ENCODE measurements at places on chromosomes 5 and 9.
A peak's percentile ranks its signal among the peaks of the same experiment; 100 is the strongest.

DNA sequence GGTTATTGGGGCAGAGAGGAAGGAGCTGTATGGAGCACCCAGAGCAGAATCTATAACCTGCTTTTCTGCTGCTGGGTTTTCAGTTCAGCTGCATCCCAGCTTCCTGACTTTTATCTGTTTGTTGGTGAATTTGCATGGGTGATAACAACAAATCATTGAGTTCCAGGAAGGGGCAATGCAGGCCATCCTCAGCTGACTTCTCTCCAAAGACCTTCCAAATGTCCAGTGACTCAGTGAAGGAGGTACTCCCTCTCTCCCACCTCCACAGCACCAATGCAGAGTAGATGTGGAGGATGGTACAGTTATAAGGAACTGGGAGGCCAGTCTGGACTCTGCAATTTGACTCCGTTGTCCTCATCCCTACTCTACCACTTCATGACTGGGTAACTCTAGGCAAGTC is 1.6 kb upstream of the TXN start:
- no peak for DNase-seq

- DNase-seq = no peak
Observed at GRCh38 chr5:88483964-88484672, 215.5 kb upstream of the TMEM161B start.

- no peak for DNase-seq
Observed at GRCh38 chr5:60161340-60161934, 267.9 kb upstream of the PDE4D start.

GRCh38 chr5:141513627-141514329 is 24.9 kb downstream of the PCDHGC5 start:
- DNase-seq = peak; percentile 80

DNA sequence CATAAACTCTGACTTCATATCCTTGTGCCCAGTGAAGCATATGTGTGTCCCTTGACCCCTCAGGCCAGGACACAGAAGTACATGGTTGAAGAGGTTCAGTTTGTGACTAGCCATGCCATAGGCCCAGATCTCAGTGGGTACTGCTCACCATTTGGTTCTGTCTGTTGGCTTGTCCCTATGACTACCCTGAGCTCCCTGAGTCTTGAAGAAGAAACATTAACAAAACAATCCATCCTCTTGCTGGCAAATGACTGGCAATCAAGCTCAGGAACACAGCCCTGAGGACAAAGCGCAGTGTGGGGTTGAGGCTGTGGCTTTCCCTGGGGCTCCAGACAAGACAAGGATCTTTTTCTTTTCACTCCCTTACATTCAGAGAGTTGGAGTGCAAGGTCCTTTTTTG is 46.3 kb downstream of the TNFAIP8 start:
- no peak for DNase-seq

GRCh38 chr5:16178745-16179372 is 732 bp downstream of the MARCHF11 start:
- peak; percentile 41 for DNase-seq

- no peak for DNase-seq
Observed at GRCh38 chr9:93576258-93577077, at the start of gene PHF2. Gene PHF2 (plus strand): TSS chr9:93576584. CDS start chr9:93576774, 190 bp downstream.

DNA sequence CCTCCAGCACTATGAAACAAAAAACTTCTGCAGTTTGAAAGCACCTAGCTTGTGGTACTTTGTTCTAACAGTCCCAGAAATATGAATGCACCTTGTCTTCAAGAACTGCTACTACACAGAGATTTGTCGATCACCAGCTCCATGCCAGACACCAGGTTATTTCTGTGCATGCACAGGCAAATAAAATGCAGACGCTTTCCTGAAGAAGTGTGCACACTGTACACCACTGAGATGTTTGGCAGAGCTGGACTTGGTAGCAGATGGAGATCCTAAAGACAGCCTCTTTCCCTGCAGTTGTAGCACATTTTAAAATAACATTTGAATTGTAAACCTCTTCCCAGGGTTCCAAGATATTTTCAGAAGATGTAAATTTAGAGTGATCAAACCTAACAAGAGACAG is 730.0 kb downstream of the MTRR start:
- no peak for DNase-seq

GRCh38 chr5:92694067-92694466 is 887.0 kb downstream of the NR2F1-AS1 start:
- DNase-seq = no peak

DNA sequence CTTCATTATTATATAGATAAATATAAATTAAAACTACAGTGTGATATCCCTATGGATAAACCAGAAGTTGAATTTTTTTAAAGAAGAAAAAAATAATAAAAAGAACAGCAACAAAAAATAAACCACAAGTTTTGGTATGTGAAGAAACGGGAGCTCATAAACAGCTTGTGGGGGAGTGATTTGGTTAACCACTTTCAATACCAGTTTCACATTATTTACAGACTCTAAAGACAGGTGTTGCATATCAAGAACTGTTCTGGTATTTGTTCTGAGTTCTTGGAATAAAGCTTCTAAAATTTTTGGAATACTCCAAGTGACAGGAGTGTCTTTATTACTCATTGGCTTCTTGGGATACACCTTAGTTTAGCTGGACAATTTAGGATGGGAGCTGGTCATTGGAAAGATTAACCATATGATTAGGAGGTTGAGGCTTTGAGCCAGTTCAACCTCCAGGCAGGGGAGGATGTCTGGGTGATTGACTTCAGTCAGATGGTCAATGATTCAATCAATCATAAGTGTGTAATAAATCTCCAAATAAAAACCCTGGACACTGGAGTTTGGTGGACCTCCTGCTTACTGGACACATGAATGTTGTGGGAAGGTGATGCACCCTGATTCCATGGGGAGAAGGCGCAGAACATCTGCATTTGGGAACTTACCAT is 2223.1 kb upstream of the C9orf72 start:
- DNase-seq = no peak

GRCh38 chr9:34636791-34637355 is 714 bp downstream of the SIGMAR1 start:
- DNase-seq = no peak

DNA sequence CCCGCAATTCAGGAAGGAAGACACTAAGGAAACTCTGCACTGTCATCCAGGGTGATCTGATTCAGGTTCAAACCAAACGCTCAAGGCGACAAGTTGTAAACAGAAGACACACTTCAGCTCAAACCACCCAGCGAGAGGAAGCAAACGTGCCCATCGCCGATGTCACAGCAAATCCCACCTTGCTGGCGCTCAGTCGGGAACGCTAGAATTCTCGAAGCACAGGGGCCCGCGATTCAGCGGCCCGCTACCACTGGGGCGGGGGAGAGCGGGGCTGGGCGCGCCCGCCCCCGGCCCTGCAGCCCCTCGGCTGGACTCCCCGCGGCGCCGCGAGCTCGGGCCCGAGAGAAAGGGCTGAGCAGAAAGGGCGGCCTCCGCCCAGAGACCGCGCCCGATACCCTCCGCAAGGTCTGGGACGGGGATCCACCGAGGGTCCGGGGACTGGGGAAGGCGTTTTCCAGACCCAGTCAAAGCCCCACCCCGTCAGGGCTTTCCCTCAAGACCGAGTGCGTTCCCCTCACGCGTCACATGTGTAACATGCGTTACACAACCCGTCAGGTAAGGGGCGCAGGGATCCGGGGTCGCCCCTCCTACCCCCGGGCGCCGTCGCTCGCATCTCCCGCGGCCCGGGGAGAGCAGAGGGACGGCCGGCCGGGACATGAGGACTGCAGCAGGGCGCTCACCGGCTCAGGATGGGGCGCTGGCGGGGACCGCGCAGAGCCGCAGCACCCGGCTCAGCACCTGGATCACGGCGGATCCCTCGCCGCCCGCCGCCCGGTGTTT is 469 bp downstream of the AGTPBP1 start:
- DNase-seq = no peak

- DNase-seq = no peak
Observed at GRCh38 chr5:123732257-123732656, 220.3 kb downstream of the CSNK1G3 start.

- no peak for DNase-seq
Observed at GRCh38 chr9:127598839-127599549, 13.1 kb upstream of the STXBP1 start.

DNA sequence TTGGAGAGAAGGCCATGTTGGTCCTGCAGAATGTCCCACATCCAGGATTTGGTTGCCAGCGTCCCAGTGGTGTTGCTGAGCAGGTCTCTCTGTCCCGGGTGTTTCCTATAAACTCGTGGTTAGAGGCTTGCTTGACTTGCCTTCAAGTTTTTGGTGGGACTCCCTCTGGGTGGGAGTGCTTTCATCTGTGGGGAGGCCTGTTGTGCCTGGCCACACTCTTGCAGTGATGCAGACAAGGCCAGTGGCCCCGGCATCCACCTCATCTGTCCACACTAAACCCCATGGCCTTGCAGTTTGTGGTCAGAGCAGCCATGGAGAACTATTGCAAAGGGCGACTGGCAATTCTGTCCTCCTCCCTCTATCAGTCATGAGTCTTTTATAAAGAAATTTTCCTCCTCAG is 71.8 kb downstream of the PHF2 start:
- no peak for DNase-seq

GRCh38 chr9:69322256-69322655 is 2.8 kb upstream of the ENTREP1 start:
- DNase-seq = no peak

- no peak for DNase-seq
Observed at GRCh38 chr9:131703697-131704096, 36.2 kb downstream of the RAPGEF1 start.

GRCh38 chr5:80254767-80255430 is 949 bp downstream of the SERINC5 start:
- no peak for DNase-seq

GRCh38 chr5:143106174-143106573 is 297.3 kb downstream of the NR3C1 start:
- DNase-seq = no peak

- DNase-seq = no peak
Observed at GRCh38 chr5:16417398-16418074, 48.1 kb downstream of the ZNF622 start.

GRCh38 chr9:76733096-76733495 is 31.1 kb upstream of the PCA3 start:
- no peak for DNase-seq

- no peak for DNase-seq
Observed at GRCh38 chr9:127954831-127955293, 17.2 kb upstream of the DPM2 start.

DNA sequence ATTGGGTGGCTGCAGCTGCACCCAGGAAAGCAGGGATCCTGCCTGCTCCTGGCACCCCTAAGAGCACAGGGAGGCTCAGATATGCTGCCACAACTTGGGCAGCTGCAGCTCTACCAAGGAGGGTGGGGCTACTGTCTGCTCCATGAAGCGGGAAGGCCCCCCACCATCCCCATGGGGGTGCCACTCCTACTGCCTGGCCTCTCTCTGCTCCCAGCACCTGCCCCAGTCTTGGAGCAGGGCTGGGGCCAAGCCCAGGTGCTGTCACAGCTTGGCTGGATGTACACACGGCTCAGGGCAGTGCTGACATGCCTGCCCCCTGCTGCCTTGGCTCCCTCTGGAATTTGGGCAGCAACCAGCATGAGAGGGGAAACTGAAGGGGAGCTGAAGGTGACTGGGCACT is 214.7 kb upstream of the PLPPR1 start:
- DNase-seq = no peak

DNA sequence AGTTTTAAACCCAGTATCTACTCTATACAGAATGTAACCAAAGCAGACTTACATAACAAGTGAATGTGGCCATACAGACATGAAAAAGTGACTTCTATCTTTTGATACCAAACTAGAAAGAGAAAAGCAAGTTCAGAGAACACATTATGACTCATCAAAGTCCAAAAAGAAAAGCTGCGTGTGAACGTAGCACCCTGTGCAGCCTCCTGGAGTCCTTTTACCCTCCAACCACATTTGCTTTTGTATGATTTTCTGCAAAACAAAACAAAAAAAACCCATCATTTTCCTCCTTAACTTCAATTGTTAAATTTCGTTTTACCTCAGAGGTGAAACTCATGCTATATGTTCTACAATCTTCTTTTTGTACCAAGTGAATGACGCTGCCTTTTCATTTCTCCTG is 2.8 kb upstream of the SMARCA2 start:
- DNase-seq = no peak

GRCh38 chr9:14350754-14351153 is 36.8 kb upstream of the NFIB start:
- no peak for DNase-seq

GRCh38 chr5:360257-361027 is 38.9 kb downstream of the AHRR start:
- no peak for DNase-seq

- DNase-seq = no peak
Observed at GRCh38 chr9:132141344-132141947, 20.4 kb upstream of the NTNG2 start.

DNA sequence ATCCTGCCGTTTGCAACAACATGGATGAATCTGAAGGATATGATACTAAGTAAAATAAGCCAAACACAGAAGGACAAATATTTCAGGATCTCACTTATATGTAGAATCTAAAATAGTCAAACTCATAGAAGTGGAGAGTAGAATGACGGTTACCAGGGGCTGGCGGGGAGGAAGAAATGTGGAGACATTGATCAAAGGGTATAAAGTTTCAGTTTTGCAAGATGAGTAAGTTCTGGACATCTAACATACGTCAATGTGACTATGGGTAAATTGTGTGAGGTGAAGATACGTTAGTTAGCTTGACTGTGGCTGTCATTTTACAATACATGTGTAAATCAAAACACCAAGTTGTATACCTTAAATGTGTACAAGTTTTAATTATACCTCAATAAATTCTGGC is 200.3 kb downstream of the SNX18 start:
- DNase-seq = no peak

GRCh38 chr9:91349115-91349555 is 12.6 kb downstream of the AUH start:
- no peak for DNase-seq

GRCh38 chr9:116096853-116097252 is 56.7 kb upstream of the PAPPA start:
- no peak for DNase-seq

GRCh38 chr9:36867672-36868471 is 166.2 kb downstream of the PAX5 start:
- no peak for DNase-seq

DNA sequence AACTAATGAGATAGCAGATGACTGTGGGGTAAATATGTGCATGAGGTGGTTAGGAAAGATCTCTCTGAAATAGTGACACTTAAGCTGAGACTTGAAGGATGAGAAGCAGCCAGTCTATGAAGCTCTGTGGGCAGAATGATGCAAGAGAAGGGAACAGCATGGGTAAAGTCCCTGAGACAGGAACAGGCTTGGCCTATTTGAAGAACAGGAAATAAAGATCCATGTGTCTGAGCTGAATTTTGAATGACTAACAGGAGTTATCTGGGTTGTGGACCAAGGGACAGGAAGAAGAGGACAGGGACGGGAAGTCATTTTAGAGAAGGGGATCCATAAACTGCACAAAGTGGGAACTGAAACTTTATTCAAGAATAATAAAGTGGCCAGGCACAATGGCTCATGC is 25.6 kb upstream of the HMGCS1 start:
- DNase-seq = no peak

DNA sequence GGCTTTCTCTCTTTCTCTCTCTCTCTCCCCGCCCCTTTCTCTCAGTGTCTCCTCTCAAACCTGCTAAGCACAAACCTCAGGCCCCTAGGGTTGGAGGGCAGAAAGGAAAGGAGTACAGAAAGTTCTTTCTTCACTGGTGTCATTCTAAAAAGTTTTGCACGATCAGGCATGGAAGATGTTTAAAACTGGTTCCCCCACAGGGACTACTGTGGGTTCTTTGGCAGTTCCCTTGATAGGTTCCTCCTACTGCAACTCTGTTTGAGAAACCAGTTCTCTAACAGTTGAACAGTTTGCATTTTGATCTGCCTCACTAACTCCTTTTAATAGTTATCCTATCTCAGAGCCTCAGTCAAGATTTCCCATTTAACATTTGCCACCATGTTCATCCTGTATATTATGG is 82.9 kb downstream of the CDO1 start:
- no peak for DNase-seq

GRCh38 chr9:78001946-78002731 is 29.5 kb downstream of the GNAQ start:
- DNase-seq = no peak

Measured in forelimb muscle (tissue), 1 donor.